ENCODE measurements at places on chromosomes 7 and 10.

- DNase-seq = no peak
Measured at GRCh38 chr7:390761-391410, 100.9 kb downstream of the FOXL3 start.

GRCh38 chr7:157271991-157272324 lies 64.8 kb upstream of the DNAJB6 start:
- DNase-seq = peak; percentile 64

DNA sequence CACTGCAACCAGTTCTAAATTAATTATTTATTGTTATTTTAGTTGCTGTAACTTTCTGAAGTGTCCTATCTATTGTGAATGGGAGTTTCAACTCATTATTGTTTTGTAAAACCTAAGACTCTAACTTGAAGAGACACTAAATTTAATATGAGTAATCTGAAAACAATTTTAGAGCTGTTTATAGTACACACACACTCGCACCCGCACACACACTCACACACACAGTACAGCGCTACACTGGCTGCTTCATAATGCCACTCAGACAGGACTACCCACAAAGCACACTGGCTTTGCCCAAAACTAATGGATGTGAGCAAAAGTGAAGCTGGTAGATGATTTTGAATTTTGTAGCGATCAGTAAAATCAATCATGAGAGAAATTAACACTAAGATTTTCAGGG lies 238.9 kb upstream of the ETV1 start:
- DNase-seq = no peak

GRCh38 chr10:121425623-121426022 lies 172.6 kb downstream of the FGFR2 start:
- DNase-seq = no peak

DNA sequence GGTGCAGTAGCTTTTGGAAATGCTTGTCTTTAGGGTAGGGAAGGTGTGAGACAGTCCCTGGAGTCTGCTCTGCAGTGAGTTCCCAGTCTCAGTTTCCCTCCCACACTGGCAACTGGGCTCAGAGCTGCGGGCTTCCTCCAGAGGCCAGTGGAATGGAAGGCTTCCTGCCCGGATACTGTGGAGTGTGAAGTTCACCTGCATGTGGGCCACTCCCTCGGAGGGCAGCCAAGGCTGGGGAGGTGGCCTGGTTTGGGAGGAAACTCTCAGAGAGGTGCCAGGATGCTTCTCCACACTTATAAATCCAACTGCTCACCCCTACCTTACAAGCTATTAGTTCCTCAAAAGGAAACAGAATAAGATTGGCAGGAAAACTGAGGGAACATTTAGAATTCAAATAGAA lies 18.1 kb upstream of the UBE2H start:
- no peak for DNase-seq

DNA sequence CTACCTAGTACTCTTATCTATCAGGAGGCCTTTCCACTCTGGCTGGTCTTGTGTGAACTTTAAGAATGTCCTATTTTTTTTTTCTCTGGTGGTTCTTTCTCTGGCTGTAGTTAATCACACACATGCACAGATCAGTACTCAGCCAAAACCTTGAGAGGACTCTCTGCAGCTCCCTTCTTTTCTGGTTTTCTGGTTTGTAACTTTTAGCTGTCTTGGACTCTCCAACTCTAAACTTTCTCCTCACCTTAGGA lies 54.9 kb upstream of the HELLS start:
- DNase-seq = no peak

- DNase-seq = no peak
Measured at GRCh38 chr7:154856733-154857132, 146.2 kb downstream of the PAXIP1 start.

DNA sequence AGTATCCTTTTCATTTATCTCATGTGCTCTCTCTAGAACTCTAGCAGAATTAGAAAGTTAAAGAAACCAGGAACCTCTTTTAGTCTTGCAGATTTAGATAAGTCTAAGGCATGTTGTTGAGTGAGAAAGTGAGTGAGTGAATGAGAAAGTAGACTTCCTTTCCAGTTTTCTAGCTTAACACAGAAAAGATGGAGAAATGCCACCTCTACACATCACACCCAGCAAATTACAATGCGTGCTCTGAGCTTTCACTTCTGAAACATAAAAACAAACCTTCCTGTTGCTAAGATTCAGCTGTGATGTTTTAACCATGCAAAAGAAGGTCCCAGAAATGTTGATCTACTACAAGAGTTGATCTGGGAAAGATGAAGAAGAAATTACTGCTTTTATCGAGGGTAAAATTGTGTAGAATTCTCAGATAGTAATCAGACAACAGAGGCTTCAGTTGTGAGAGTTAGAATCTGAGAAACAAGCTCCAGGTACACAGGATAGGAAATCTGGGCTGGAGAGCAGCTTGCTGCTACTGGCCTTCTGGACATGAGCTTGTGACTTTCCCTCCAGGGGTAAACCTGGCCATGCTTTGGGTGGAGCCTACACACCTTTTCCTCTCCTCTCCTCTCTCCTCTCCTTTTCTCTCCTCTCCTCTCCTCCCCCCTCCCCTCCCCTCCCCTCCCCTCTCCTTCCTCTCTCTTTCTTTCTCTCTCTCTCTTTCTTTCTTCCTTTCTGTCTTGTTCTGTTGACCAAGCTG lies 4.6 kb downstream of the CYP3A5 start:
- no peak for DNase-seq

DNA sequence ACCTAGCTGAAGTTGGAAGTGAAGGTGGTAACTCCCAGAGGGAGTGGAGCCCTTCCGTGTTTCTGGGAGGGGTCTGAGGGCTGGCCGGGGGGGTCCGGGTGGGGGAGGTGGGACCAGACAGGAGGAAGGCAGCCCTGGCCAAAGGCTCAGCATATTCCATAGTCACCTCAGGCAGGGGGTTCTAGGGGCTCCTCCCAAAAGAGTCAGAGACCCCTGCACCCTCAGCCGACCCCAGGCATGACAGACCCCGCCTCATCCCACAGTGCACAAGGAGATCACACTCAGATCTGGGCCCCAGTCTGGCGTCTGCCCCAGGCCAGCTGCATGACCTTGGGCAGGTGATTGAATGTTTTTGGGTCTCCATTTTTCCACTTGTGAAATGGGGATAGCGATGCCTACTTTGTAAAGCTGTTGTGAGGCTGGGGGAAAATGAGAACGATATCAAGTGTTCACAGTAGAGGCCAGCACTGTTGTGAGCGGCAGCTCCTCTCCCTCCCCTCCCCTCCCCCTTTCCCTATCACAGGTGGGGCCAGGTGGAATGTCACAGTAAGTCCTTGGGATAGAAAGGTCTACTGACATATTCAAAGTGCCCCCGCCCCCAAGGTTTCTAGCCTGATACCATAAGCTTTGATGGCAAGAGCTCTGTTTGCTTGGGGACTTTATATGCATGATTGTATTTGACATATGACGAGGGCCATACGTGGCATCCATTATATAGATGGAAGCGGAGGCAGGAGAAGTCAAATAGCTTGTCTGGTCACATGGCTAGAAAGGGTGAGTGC lies 33.3 kb downstream of the DNAJB12 start:
- DNase-seq = no peak

GRCh38 chr7:55488216-55488615 lies 84.1 kb downstream of the VOPP1 start:
- DNase-seq = peak; percentile 14

- no peak for DNase-seq
Measured at GRCh38 chr7:2196381-2197378, 36.1 kb downstream of the MAD1L1 start.

DNA sequence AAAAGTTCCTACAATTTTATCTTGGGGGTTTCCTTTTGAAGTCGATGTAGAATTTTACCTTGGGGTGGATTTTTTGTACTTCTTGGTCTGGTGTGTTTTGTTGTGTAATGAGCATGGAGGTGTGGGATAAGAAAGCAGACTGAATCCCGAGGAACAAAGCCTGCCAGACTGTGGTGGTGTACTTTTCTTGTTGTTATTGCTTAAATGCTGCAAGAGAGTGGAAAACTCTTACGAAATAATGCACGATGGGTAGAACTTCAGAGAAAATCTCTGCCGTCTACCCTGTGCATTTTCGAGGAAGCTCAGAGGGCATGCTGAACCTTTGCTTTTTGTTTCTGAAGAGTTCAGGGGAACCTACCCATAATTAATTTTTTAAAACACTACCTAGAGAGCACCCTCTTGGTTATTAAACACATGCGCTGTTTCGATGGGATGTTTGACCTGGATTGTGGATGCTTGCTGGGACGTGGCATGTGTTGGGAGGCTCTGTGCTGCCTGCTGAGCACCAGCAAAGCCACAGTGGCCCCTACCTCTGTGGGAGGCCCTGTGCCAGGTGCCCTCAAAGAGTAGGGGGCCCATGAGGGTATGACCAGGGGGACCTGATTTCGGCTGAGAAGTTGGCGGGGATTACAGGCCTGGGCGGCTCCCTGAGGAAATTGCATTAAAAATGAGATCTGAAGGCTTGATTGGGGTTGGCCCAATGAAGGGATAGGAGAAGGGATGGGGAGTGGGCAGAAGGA lies 94.1 kb downstream of the TCF7L2 start:
- no peak for DNase-seq

DNA sequence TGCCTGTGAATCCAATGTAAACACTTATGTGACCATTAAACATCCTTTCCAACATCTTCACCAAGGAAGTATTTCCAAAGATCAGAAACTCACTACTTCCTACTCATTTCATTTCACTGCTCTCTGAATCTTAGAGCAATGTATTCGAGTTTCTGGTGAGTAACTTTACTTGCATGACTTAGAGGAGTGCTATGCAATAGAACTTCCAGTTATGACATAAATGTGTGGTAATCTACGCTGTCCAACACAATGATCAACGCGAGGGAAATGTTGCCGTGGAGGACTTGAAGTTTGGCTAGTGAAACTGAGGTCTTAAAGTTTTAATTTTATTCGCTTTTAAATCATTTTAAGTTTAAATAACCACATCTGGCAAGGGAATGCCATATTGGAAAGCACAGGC lies 1326.3 kb downstream of the XPNPEP1 start:
- no peak for DNase-seq

GRCh38 chr10:26779176-26779860 lies 81.4 kb downstream of the ABI1 start:
- DNase-seq = peak; percentile 63

DNA sequence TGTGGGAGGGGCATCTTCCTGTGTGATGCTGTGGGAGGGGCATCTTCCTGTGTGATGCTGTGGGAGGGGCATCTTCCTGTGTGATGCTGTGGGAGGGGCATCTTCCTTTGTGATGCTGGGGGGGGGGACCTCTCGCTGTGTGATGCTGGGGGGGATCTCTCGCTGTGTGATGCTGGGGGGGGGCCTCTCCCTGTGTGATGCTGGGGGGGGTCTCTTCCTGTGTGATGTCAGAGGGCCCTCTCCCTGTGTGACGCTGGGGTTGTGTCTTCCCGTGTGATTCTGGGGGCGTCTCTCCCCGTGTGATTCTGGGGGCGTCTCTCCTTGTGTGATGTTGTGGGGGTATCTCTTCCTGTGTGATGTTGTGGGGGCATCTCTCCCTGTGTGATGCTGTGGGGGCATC lies 27.9 kb upstream of the DPYSL4 start:
- DNase-seq = no peak

- no peak for DNase-seq
Measured at GRCh38 chr7:148319316-148319808, 271.2 kb upstream of the C7orf33 start.

DNA sequence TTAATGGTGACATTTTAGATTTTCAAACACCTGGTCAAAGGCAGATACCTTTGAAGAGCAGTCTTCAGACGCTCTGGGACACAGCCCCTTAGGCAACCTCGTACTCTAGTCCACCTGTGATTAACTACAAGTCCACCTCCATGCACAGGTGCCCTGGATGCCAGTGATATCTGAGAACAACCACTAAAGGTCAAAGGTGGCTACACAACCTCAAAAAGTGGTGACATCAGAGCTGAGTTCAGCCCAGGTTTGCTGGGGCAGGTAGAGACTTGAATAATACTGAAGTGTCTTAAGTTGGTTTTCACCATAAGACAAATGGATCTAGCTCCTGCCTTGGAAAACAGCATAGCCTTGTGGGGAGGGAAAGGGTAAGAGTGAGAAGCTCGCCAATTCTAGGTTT lies 143.4 kb upstream of the ADO start:
- DNase-seq = no peak

DNA sequence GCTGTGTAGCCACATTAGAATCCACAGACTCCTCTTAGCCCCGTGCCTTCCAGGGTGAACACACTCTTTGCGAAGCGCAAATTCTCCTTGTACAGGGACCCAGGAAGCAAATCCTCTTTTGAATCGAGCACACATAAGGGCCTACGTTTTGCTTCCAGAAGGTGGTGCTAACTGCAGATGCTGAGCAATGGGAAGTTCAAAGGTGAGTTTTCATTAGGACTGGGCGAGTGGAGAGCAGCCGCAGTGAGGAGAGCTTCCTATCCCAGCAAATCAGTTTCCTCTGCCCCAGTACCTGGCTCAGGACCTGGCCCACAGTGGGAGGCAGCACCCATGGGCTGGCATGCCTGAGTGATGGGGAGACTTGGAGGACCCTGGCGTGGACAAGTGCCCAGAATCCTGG lies 23.5 kb upstream of the GPR26 start:
- DNase-seq = no peak

DNA sequence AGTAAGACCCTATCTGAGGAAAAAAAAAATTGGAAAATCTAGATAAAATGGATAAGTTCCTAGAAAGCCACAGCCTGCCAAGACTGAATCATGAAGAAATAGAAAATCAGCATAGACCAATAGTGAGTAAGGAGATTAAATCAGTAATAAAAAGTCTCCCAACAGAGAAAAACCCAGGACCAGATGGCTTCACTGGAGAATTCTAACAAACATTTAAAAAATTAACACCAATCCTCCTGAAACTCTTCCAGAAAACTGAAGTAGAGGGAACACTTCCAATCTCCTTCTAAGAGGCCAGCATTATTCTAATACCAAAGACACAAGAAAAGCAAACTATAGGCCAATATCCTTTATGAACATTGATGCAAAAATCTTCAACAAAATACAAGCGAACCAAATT lies 8.8 kb upstream of the LIMK1 start:
- DNase-seq = no peak

GRCh38 chr7:6607651-6608051 lies 7.8 kb upstream of the ZNF853 start:
- DNase-seq = no peak

DNA sequence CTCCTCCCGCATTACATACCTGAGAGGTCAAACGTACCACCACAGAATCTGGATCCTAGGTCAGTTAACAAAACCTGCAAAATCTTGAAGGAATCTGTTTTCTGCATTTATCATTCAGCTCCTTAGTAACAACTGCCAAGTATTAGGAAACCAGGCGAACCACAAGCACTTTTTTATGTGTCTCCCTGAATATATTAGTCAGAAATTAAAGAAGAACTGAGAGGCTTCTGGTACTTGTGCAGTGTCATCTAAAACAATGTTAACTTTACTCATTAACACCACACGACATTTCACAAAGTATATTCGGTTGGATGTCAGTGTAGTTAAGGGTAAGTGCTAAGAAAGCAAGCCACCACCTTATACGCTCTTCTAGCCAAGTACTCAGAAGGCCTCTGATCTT lies 2.5 kb downstream of the CCDC6 start:
- no peak for DNase-seq

GRCh38 chr10:125001313-125002046 lies 59.6 kb downstream of the ZRANB1 start:
- DNase-seq = no peak

- DNase-seq = no peak
Measured at GRCh38 chr10:29669149-29669548, 34.4 kb upstream of the SVIL start.

GRCh38 chr7:45482451-45482850 lies 91.7 kb upstream of the ADCY1 start:
- no peak for DNase-seq

Measured in suppressor macrophage (primary cell).